Effector memory CD4-positive, alpha-beta T cell (primary cell): ENCODE measurements at places on chromosomes 5 and 9.

DNA sequence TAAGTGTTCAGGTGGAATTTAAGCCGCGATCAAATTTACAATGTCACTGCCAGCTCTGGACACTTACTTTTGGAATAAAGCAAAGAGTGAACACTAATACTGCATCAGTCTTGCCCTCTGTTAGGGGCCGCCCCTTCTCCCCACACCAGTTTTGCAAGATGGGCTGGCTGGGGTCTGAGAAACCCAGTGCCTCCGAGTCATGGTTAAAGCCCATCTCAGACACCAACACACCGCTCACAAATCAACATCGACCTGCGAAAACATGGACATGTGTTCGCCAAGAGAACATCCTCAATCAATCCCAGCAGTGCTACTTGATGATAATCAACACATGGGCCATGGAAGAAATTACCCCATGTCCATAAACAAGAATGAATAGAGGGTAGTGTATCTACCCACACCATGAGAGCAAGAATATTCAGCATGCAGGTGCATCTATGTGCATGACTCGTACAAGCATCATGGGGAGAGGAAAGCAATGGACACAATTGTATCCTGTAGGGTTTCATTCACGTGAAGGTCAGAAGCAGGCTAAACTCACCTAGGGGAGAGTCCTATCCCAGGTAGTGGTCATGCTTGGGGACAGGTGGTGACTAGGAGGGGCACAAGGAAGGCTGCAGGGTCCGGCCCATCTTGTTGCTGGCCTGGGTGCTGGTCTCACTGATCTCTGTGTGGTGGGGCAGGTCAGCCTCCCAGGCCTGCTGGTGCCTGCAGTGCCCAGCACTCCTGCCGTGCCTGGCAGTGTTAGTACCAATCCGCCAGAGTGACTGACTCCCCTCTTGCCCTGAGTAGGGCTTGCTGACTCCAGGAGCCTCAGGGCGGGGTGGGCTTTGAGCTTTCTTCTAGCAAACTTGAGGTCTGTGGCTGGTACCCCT is 5.0 kb downstream of the S1PR3 start:
- no peak for DNase-seq

GRCh38 chr5:142446131-142446959 is 121.5 kb upstream of the SPRY4 start:
- DNase-seq, result no peak

GRCh38 chr9:79284081-79284480 is 287.7 kb upstream of the TLE4 start:
- no peak for DNase-seq

GRCh38 chr9:81609782-81610739 is 79.3 kb downstream of the TLE1 start:
- DNase-seq, result no peak

GRCh38 chr5:126757713-126758357 is 19.1 kb upstream of the LMNB1 start:
- no peak for DNase-seq

GRCh38 chr5:109550077-109550476 is 139.7 kb upstream of the MAN2A1 start:
- DNase-seq, result no peak

DNA sequence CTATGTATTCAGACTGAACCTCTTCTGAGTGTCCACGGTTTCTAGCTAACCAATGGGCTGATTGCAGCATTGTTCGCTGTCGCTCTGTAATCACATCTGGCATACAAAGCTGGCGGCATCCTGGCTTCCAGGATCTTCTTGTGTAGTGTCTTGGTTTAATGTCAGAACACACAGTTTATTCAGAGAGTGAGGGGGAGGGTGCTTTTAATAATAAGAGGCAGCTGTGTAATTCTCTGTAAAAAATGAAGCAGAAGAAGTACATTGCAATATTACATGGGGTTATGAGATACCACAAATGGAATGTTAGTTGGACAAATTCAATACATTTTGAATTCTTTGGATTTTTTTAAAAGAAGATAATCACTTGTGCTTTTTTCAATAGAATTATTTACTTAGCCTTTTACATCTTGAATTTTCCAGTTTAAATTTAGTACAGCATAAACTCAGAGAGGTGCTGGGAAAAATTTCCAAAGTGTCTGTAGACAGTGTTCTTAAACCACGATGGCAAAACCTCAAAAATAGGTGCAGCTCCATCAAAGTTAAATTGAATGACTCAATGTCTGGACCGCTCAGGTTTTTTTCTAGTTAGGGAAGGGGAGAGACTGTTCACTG is 206.0 kb downstream of the PCSK1 start:
- no peak for DNase-seq

DNA sequence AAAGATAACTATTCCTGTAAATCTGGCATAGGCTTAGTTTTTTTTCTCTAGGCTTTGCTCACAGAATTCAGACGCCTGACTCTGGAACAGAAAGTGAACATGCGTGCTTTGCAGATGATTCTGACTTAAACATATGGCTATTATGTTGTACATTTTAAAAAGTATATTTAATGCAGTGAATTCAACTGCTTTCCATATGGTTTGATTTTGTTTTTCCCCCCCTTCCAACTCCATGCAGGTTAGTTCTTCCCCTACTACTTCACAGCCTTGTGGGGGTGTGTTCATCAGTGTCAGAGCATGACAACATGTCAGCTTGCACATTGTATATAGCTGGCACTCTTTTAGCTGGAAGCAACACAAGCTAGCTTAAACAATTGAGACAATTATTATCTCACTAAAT is 226.8 kb downstream of the TMEM167A start:
- DNase-seq, result no peak

GRCh38 chr5:62342476-62342837 is 36.5 kb downstream of the KIF2A start:
- no peak for DNase-seq

DNA sequence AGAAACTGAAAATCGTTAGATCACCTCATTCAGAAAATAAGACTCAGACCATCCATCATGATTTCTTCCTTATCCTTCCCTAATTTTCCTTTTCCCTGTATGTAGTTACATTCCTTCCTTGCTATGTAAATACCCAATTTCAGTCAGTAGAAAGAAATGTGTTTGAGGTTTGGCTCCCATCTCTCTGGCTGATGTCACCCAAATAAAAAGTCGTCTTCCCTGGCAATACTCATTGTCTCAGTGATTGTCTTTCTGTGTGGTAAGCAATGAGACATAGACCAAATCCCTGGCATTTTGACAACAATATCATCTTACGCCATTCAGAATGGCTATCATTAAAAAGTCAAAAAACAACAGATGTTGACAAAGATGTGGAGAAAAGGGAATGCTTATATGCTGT is 303.9 kb upstream of the EDIL3 start:
- no peak for DNase-seq

DNA sequence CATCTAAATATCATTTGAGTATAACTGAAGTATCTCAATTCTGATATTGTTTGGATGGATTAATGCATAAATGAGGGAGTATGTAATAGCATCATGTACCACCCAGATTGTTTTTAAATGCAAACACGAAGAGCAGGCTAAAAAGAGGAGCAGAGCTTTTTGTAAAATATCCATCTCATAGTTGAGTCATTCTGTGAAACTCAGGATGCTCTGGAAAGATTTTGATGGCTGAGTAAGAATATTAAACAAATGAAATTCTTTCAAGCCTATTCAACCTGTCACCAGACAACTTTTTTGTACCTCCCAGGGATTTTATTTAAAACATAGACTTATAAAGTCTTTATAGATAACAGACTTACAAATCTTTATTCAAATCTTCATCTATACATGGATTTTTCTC is 625.9 kb downstream of the TLE4 start:
- DNase-seq, result no peak

- no peak for DNase-seq
Measured at GRCh38 chr9:82829818-82830217, 233.1 kb downstream of the RASEF start.

DNA sequence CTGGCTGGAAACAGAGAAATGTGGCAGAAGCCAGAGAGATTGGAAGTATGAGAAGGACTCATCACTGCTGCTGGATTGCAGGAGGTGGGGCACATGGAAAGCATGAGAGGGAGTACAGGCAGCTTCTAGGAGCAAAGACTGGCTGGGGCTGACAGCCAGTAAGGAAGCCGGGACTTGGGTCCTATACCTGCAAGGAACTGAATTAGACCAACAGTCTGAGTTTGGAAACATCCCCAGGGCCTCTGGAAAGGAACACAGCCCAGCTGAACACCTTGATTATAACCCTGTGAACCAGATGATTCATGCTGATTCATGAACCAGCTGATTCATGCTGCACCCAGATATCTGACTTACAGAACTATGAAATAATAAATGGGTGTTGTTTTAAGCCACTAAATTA is 93.4 kb downstream of the OSTF1 start:
- no peak for DNase-seq

DNA sequence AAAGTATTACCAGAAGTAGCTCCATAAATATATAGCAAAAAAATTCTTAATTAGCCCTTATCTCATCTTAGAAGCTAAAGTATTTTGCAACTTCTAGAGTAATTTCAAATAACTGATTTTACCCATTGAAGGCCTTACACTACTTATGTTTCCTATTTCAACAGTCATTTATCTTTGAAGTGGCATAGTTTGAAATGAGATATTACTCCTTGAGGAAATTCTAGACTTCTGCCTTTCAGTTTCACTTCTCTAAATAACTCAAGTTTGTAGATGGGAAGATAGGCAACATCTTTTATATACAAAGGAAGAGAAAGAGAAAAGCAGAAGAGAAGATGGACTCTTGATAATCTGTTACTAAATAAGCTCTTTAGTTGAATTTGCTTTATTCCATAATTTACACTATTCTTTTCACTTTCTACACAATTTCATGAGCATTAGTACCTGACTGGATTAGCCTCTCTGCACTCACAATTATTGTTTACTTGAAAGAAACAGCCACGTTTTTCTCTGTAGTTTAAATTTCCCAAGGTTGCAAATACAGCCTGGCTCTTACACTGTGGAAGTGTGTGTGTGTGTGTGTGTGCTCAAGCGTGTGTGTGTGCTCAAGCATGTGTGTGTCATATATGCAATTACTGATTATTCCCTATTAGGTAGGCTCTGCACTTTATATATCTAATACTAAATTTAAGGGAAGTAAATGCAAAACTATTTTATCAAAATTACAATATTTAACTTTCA is 60.6 kb upstream of the EMB start:
- DNase-seq, result no peak

DNA sequence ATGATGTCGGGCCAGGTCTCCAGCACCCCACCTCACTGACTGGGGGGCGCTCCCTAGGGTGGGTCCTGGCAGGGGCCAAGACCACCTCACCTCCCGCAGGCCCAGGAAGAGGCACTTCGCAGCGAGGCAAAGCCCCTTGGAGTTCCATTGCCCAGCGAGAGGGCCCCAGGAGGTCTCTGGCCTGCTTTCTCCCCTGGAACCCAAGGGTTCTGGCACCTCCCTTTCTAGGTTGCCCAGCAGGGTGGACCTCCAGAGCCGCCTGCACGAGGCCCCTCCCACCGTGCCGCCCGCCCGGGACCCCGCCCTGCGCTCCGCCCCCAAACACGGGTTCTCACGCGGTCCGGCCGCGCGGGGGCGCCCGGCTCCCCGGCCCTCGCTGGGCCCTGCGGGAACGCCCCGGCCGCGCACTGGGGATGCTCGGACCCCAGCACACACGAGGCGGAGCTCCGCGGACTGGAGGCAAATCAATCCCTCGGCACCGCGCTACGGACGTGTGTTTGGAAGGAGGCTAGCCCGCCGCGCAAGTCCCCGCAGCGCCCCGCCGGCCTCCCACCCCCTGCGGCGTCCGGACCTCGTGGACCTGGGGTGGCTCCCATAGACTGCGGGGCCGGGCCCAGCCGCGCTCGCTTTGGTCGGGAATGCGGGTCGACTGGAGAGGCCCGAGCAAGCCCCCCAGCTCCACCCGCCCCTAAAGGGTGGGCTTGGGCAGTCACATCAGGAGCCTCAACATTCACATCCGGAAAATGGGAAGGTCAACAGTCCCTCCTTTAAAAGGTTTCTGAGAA is 99.5 kb upstream of the LMX1B start:
- DNase-seq, result peak; percentile 58

- DNase-seq, result no peak
Measured at GRCh38 chr9:13550519-13550918, 271.0 kb upstream of the MPDZ start.

- DNase-seq, result no peak
Measured at GRCh38 chr9:101400120-101400519, 1.5 kb downstream of the ZNF189 start.

GRCh38 chr5:88438006-88438405 is 169.4 kb upstream of the TMEM161B start:
- no peak for DNase-seq

DNA sequence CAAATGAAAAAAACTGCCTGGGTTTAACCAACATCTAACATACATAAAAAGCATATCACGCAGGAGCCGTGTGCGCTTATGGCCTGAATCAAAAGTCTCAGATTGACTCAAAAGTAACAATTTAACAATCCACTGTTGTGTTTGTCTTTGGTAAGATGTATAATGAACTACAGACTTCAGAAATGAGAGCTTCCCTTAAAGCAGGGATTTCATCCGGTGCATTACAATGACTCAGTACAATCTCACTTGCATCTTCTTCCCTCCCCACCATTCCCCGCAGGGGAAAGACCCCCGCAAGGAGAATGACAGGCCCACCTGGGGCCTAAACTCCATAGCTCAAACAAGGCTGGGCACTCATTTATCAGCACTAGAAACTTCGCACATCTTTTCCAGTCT is 1.4 kb downstream of the ZFR start:
- peak; percentile 8 for DNase-seq

DNA sequence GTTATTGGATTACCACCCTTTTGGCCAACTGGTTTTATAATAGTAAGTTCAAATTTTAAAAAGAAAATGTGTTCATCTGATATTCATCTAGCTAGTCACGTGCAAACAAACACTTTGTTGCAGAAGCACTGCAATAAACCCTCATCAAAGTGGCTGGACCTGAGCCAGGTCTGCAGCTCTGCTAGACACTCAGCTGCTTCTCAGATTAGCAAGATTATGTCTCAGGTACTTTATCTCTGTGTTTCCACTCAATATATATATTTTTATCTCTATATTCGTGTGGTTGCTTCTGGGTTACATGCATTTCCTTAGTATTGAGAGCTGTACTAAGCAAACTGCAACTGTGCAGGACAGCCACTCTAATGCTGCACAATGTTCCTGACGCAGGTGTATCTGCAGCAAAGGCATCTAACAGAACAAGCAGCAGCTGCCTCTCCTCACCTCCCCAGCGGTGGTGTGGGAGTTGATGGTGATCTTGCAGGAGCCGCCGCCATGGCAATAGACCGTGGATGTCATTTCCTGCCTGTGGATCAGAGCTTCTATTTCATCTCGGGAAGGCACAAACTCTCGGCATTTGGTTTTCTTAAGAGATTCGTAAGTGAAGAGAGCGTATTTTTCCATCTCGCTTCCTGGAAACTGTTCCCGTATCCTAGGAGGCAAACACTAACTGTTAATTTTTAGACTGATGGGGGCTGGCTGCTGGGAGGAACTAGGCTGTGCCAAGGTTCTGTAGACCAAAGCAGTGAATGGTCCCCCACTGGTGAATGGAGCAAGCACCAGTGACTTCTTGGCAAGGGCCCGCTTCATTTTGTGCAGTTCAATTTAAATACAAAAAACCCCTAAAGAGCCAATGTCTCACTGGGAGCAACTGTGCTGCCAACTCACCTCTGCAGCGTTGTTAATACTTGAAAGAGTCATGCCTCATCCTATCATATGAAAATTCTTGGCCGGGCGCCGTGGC is 56.7 kb upstream of the RETREG1 start:
- DNase-seq, result peak; percentile 4
